Head of caudate nucleus (tissue), 42 donors: ENCODE measurements at places on chromosomes 5 and 9.

GRCh38 chr5:59722874-59723273, 170.7 kb downstream of the PDE4D start:
- DNase-seq, result no peak

GRCh38 chr5:83503662-83504061, 32.1 kb downstream of the VCAN start:
- DNase-seq, result no peak

GRCh38 chr9:129113645-129114304, 2.6 kb downstream of the PTPA start:
- no peak for DNase-seq

DNA sequence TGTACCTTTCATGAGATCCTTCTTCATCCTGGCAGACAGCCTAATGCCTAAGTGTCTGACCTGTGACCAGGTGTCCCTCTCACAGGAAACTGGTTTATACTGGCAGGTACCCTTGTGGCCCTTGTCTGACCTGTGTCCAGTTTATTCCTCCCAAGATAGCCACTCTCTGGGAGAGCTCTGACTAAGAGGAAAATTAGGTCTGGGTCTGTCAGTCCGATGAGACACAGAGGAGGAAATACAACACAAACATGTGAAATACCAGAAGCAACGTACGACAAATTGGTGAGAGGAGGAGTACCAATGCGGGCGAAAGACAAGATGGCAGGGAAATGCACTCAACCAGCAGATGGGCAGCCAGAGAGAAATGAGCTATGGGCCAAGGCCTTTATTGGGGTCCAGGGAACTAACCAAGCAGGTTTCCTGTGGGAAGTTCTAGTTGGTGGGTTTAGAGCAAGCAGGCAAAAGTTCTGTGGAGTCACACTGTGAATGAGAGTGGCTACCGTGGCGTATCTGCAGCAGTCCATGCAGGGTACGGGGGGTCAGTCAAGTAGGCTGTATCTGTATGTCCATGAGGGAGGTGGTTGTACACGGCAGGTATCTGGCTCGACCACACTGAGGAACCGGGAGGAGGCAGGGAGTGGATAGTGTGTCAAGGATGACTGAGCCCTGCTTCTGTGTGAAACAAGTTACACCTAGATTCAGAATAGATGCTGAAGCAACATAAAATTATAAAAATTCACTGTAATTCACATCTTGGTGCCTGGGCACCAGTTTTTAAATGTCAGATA, 109.0 kb downstream of the MLLT3 start:
- no peak for DNase-seq

- DNase-seq, result no peak
Observed at GRCh38 chr5:131274326-131275063, 10.6 kb downstream of the CDC42SE2 start.

- DNase-seq, result no peak
Observed at GRCh38 chr9:87557996-87558395, 60.3 kb downstream of the DAPK1 start.

- no peak for DNase-seq
Observed at GRCh38 chr5:68738841-68739240, 355.0 kb upstream of the SLC30A5 start.

GRCh38 chr9:136488247-136489214, 5.7 kb upstream of the SEC16A start:
- peak; percentile 79 for DNase-seq

GRCh38 chr5:174843263-174844250, 119.2 kb downstream of the MSX2 start:
- no peak for DNase-seq

GRCh38 chr5:3342271-3343100, 253.1 kb upstream of the IRX1 start:
- no peak for DNase-seq

DNA sequence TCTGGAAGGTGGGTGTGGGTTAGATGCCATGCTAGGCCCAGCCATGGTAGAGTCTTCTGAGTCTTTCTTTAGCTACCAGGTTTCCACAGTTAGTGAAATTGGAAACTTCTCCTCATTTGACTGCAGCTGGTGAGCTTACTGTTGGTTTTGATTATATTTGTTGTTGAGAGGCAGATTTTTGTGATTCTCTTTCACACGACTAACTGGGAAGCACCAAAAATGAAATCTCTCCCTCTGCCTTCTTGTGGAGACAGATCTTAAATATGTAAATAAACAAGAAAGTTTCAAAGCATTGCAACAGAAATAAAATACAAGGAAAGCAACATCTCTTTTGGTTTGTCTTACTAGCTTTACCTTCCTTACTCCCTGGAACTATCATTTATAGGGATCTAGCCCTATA, 122.2 kb downstream of the CEMIP2 start:
- no peak for DNase-seq

- no peak for DNase-seq
Observed at GRCh38 chr5:14229181-14229580, 86.0 kb downstream of the TRIO start.

GRCh38 chr9:83430681-83431080, 107.5 kb downstream of the FRMD3 start:
- no peak for DNase-seq

DNA sequence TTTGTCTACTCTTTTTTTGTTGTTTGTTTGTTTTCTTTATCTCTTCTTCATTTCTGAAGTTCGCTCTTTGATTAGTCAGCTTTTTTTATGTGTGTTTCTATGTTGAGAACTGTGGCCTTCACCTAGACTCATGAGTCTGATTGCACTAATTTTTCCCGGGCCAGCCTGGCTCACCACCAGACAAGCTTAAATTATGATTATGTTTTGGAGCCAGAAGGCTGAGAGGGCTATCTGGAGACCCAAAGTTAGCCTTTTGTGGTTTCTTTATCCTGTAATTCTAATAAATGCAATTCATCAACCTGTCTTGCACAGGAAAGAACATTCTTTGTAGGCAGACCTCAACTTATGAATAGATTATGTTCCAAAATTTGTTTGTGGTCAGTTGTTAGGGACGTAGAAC, 20.8 kb upstream of the ACTBL2 start:
- no peak for DNase-seq
